Sigmoid colon (tissue), 7 donors: ENCODE measurements at places on chromosomes 16 and 17. TPM values are rescaled to one million over a fixed set of nuclear protein-coding genes. Genes with fewer than 3 reads are reported as not detected.

DNA sequence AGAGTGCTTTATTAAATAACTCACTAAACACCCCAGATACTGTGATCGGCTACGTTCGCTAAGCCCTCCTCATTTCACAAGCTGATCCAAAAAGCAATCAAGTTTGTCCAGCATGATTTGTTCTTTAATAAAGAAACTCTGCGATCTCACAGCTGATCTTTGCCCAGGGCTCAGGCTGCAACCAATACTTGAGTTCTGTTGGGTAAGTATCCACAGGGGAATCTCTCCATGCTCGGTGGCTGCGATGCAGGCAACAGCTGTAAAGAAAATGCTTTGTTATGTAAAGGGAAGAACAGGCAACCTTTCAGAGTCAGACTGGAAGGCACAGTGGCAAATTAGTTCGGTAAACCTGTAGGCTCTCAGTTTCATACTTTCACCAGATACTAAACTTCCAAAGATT, 67.5 kb downstream of the SHISA6 start:
- no peaks in the 10 kb centered on the region for H3K4me1 ChIP-seq
- H3K27me3 ChIP-seq: no peaks in the 10 kb centered on the region
- H3K4me3 ChIP-seq: no peak overlapping the region
- no peak overlapping the region for H3K27ac ChIP-seq
- H3K36me3 ChIP-seq: no peaks in the 10 kb centered on the region

GRCh38 chr17:17077861-17078732, 35.8 kb downstream of the MPRIP start:
- H3K27me3 ChIP-seq: no peaks in the 10 kb centered on the region
- H3K36me3 ChIP-seq: no peaks in the 10 kb centered on the region
- H3K4me3 ChIP-seq: no peak overlapping the region
- H3K4me1 ChIP-seq: peaks cover 73% of the 10 kb centered on the region

DNA sequence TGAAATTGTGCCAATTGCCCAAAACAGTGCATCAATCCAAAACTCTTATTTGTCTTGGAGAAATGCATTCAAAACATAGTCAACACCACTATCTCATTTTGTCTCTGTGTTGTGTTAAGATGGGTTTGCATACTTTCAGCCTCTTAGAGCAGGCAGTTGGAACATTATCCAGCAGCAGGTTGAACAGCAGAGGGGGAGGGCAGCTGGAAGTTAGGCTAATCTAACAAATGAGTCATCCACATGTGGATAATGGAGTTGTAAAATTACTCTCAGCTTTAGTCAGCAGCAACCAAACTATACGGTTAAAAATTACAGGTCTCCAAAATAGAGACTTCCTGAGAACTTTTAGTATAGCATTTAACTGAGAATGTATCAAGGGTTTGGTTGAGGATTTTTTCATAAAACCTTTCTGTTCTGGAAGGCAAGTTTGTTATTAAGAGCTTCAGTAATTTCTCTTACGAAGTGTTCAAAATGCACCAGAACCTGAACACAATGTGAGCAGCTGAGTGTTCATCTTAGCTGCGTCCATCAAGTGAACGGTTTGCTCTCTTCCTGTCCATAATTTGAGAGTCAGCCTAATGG, 46.3 kb downstream of the PRKCA start:
- H3K27ac ChIP-seq: peak overlapping the region; percentile 73
- H3K27me3 ChIP-seq: no peaks in the 10 kb centered on the region
- no peak overlapping the region for H3K4me3 ChIP-seq
- H3K4me1 ChIP-seq: peaks cover 36% of the 10 kb centered on the region

DNA sequence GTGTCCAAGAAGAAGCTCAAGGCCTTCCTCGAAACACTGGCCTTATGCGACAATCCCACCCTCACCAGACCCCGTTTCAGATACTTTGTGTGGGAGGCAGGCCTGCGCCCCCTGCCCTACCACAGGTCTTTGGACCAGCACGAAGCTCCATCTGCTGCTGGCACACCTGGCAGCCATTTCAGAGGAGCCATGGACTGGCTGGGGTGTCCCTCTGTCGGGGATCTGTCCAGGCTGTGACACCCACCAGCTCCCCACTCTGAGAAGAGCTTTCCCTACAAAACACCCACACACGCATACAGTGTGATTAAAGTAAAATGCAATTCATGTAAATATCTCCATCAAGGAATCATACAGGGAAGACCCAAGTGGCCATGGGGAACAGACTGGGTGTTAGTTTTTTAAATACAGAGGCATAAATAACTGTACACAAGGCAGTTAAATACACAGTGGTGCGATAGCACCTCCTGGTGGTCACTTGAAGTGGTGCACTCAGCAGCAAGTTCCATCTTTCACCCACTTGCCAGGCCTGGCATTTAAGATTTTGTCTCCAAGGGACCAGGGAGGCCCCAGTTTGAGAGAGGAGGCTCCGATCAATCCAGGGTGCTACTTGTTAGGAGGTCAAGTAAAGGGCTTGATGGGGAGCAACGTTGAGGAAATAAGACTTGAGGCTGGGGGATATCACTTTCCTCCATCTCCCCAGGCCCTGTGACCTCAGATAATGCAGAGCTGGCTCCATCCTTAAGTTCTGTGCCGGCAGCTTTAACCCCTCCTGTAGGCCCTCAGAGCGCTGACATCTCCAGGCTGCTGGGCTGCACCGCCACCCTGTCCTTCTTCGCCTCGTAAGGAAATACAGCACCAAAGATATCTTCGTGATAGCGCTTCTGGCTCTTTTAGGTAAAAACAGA, 43.6 kb downstream of the NOS2 start:
- no peak overlapping the region for H3K4me3 ChIP-seq
- H3K36me3 ChIP-seq: no peaks in the 10 kb centered on the region
- no peak overlapping the region for H3K27ac ChIP-seq
- no peak for DNase-seq
- H3K27me3 ChIP-seq: no peaks in the 10 kb centered on the region

GRCh38 chr17:2898255-2898926, 102.2 kb downstream of the RAP1GAP2 start:
- no peak overlapping the region for H3K4me3 ChIP-seq
- no peaks in the 10 kb centered on the region for H3K36me3 ChIP-seq
- no peaks in the 10 kb centered on the region for H3K4me1 ChIP-seq
- H3K27ac ChIP-seq: no peak overlapping the region

The ZFP3 gene
- total RNA-seq: 5.3 TPM

The KRT40 gene
- not detected for total RNA-seq
